ENCODE measurements at places on chromosomes 5 and 9. TPM values are rescaled to one million over a fixed set of nuclear protein-coding genes. Genes with fewer than 3 reads are reported as not detected.

GRCh38 chr9:116800885-116801284 is 113.8 kb downstream of the TRIM32 start:
- no peak for DNase-seq

Gene CCNB1
- total RNA-seq = 164 TPM

Gene IL4
- 21.6 TPM for total RNA-seq

DNA sequence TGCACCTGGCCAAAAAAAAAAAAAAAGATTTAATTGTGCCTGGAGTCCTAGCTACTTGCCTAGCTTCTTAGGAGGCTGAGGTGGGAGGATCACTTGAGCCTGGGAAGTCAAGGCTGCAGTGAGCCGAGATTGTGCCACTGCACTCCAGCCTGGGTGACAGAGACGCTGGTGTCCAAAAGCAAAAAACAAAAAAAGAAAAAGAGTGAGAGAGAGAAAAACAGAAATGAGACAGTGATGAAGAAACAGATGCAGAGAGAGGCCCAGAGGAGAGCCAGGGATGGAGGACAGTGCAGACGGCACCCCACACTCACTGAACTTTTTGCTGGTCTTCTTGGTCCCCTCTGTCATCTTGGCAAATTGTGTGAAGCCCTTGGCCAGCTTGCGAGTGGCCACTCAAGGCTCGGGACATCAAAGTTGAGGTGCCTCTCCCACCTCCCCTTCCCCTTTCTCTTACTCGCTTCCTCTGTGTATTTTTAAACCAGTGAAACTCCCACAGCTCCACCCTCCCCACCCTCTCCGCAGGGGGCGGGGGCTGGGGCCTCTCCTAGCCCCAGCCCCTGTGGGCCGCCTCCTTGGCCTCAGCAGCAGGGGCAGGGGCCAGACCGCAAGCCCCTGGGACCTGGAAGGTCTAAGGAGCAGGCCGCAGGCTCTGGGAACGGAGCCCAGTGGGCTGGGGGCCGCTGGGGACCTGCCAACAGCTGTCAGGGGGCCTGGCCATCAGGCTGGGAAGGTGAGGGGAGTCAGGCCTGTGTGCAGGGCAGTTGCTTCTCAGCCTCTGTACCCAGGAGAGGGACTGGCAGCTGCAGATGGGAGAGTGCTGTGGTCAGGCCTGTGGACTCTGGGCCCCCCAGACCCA is at the start of gene SH2D3C:
SH2D3C (minus strand) TSS at position 387 of the 856 bp plus-strand sequence; CDS start at position 348, 39 bp downstream.
- peak; percentile 43 for DNase-seq

DNA sequence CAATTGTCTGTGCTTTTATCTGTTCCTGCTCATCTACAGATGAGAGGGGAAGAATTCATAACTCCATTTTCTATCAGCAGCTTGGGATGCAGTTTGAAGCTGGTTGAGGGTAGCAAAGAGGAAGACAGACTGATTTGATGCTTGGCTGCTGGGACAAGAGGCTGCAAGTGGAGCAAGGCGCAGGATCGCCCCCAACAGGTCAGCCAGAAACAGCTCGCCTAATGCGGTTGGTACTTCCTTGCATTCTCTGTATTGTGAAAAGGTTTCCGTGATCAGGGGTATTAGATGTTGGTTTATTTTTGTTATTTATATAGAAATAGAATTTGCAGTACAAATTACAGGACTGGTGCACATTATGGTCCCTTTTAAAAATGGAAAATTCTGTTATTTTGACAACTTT is 40.6 kb downstream of the ZNF883 start:
- no peak for DNase-seq

- DNase-seq = no peak
Measured at GRCh38 chr5:58056546-58056945, 403.3 kb downstream of the PLK2 start.

Gene PCDHA1
- total RNA-seq = 0.07 TPM

- no peak for DNase-seq
Measured at GRCh38 chr9:106753155-106753671, 109.8 kb upstream of the ZNF462 start.

DNA sequence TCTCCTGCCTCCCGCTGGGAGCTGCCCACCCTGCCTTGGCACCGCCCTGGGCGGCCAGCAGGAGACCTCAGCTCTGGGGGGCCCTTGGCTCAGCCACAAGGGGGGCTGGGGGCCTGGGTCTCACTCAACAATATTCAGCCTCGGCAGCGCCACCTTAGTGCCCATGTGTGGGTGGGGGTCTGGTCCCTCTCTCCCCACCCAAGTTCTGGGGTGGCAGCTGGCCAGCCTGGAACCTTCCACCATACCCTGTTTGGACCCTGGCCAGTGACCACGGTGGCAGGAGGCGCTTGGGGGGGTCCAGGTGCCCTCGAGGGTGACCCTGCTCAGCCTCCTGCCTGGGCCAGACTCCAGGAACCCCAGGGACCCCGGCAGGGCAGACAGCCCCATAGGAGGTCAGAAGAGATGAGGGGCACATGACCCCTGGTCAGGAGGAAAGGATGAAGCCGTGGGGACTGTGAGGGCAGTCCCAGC is 22.2 kb downstream of the NKD2 start:
- no peak for DNase-seq

Gene PTTG1
- total RNA-seq = 142 TPM
